ENCODE measurements at places on chromosomes 16 and 17. TPM values are rescaled to one million over a fixed set of nuclear protein-coding genes. Genes with fewer than 3 reads are reported as not detected.

GRCh38 chr16:7731141-7731540 lies 398.5 kb downstream of the RBFOX1 start:
- no peak for DNase-seq

Gene FBXL16
- polyA plus RNA-seq, result 3.8 TPM

DNA sequence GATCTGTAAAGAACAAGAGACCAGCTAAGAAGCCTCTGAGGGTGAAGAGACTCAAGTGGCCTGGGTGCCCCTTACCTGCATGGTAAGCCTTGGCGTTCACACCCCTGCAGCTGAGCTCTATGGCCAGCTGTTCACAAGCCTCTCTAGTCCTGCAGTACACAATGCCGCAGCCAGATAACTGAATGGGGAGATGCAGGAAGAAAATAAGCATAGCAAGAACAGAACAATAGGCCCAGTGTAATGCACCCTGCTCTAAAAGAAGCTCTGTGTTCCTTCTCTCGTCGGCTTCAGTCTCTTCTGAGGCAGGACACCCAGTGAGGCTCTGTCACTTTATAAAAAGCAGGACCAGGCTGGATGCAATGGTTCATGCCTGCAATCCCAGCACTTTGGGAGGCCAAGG lies 5.4 kb downstream of the RECQL5 start:
- DNase-seq, result no peak

Gene IRX3
- polyA plus RNA-seq, result 0.28 TPM

DNA sequence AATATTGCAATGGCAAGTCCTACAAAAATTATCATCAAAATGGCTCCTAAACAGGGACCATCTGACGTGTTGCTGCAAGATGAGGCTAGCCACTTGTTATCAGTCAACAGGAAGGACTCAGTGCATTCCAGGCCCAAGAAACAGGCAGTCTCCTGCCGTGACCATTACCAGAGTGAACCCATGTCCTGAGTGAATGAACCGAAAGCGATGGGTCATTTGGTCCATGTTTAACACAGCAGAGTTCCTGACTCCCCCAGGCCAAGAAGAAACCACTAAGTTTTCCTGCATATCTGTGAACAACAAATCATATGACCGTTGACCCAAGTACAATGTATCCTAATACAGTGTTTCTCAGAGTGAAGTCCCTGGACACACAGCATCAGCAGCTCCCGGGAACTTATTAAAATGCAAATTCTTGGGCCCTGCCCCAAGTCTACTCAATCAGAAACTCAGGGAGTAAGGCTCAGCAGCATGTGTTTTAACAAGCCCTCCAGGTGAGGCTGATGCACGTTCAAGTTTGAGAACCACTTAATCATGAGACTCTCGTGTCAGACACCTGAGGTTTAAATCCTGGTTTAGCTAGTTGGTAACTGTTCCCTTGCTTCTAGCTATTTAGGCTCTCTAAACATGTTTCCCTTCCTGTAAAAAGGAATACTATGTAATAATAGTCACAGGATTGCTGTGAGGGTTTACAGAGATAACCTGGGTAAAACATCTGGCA lies 429.4 kb upstream of the MAF start:
- DNase-seq, result peak; percentile 64

- DNase-seq, result no peak
Measured at GRCh38 chr17:83142619-83143018, 63.2 kb downstream of the METRNL start.

Gene CD300E
- polyA plus RNA-seq, result 0.12 TPM

- no peak for DNase-seq
Measured at GRCh38 chr16:14024283-14024682, 46.8 kb upstream of the MRTFB start.
